Prostate gland (tissue), 2 donors: ENCODE measurements at places on chromosomes 16 and 17.
A peak's percentile ranks its signal among the peaks of the same experiment; 100 is the strongest.

DNA sequence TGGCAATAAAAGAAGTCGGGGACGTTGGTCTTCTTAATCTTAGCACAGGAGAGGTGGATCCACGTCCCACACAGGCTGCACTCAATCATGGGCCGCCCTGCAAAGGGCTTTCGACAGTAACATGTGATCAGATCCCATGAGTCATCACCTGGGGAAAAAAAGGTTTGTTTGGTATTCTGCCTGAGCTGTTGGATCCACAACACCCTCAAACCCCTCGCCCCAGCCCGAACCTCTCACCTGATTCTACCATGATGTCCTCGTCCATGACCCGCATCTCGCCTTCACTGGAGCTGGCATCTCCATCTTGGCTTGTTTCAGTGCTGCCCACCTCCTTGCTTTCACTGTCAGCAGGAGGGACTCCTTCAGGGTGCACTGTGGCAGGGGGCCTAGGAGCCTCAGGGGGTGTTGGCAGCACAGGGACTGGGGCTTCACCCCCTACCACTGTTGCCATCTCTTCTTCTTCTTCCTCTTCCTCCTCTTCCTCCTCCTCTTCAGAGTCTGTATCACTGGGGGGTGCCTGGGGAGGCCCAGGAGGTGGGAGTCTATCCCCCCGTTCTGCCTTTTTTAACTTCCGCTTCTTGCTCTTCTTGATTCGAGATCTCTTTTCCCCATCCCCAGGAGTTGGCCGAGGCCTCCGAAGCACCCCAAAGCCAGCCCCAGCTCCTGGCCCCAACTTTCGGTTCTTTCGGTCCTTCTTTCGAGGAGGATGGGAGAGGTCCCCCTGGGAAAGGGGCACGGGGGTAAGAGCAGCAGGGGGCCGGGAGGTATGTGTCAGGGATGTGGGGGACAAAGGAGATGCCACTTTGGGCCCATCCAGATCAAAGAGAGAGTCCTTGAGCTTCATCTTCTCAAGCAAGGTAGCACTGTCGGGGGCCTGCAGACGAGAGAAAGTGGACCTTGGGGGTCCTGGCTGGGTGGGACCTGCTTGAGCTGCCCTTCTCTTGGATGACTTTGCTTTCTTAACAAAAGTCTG is 1.7 kb upstream of the DVL2 start:
- H3K4me3 ChIP-seq, result no peak overlapping the region
- peaks cover 14% of the 10 kb centered on the region for H3K4me1 ChIP-seq
- peaks cover 9% of the 10 kb centered on the region for H3K36me3 ChIP-seq
- H3K27ac ChIP-seq, result no peak overlapping the region

GRCh38 chr16:76535-77272 is 1.3 kb upstream of the MPG start:
- H3K27ac ChIP-seq, result peak overlapping the region; percentile 88
- H3K27me3 ChIP-seq, result no peaks in the 10 kb centered on the region
- DNase-seq, result no peak

DNA sequence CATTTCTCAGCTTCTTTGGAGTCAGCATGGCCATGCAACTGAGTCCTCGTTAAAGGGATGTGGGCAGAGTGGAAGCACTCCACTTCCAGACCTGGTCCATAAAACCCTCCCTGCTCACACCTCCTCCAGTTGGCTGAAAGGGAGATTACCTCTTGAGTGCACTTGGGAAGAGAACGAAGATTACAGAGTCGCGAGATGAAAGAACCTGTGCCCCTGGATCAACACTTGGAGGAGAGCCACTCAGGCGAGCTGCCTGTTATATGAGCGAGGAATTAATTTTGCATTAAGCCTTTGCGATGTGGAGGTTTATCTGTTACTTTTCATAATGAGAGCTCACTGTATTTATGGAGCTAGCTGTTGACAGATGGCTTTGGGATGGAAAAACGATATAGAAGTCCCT is 147.9 kb downstream of the MAF start:
- DNase-seq, result no peak
- H3K4me3 ChIP-seq, result no peak overlapping the region
- H3K4me1 ChIP-seq, result no peaks in the 10 kb centered on the region
- no peak overlapping the region for H3K27ac ChIP-seq

DNA sequence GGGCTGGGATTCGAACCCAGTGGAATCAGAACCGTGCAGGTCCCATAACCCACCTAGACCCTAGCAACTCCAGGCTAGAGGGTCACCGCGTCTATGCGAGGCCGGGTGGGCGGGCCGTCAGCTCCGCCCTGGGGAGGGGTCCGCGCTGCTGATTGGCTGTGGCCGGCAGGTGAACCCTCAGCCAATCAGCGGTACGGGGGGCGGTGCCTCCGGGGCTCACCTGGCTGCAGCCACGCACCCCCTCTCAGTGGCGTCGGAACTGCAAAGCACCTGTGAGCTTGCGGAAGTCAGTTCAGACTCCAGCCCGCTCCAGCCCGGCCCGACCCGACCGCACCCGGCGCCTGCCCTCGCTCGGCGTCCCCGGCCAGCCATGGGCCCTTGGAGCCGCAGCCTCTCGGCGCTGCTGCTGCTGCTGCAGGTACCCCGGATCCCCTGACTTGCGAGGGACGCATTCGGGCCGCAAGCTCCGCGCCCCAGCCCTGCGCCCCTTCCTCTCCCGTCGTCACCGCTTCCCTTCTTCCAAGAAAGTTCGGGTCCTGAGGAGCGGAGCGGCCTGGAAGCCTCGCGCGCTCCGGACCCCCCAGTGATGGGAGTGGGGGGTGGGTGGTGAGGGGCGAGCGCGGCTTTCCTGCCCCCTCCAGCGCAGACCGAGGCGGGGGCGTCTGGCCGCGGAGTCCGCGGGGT is at the start of gene CDH1:
CDH1 (plus strand) TSS at position 247 of the 684 bp plus-strand sequence; CDS start at position 371, 124 bp downstream.
- DNase-seq, result peak; percentile 97
- peak within 1 kb of the TSS; percentile 65 for H3K4me3 ChIP-seq
- no peaks in the 10 kb centered on the region for H3K27me3 ChIP-seq
- peaks cover 10% of the 10 kb centered on the region for H3K4me1 ChIP-seq
- no peaks in the 10 kb centered on the region for H3K36me3 ChIP-seq

- no peaks in the 10 kb centered on the region for H3K4me1 ChIP-seq
- H3K27me3 ChIP-seq, result no peaks in the 10 kb centered on the region
- DNase-seq, result no peak
Observed at GRCh38 chr17:79732804-79733691, 2.3 kb downstream of the ENPP7 start.

DNA sequence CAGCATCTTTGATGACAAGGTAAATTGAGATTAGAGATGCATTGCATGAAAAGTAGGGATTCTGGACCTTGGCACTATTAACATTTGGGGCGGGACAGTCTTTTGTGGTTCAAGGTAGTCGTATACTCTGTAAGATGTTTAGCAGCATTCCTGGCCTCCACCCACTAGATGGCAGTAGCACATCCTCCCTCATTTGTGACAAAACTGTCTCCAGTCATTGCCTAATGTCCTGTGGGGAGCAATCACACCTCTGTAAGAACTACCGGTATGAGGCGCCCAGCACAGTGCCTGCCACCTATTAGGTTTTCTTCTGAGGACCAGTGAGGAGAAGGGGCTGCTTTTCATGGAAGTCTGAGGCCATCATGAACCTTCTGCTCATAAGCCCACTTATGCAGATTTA is 180.8 kb downstream of the RBFOX1 start:
- H3K27me3 ChIP-seq, result no peaks in the 10 kb centered on the region
- DNase-seq, result no peak
- H3K4me3 ChIP-seq, result no peak overlapping the region
- no peaks in the 10 kb centered on the region for H3K4me1 ChIP-seq

GRCh38 chr16:48067388-48067787 is 88.4 kb downstream of the ABCC12 start:
- no peak overlapping the region for H3K27ac ChIP-seq
- no peaks in the 10 kb centered on the region for H3K36me3 ChIP-seq
- no peak overlapping the region for H3K4me3 ChIP-seq
- no peaks in the 10 kb centered on the region for H3K27me3 ChIP-seq

GRCh38 chr17:80106751-80107150 is 5.4 kb downstream of the GAA start:
- H3K27ac ChIP-seq, result no peak overlapping the region
- H3K36me3 ChIP-seq, result no peaks in the 10 kb centered on the region
- peaks cover 3% of the 10 kb centered on the region for H3K4me1 ChIP-seq
- H3K27me3 ChIP-seq, result no peaks in the 10 kb centered on the region
- DNase-seq, result no peak
- no peak overlapping the region for H3K4me3 ChIP-seq
